ENCODE measurements at places on chromosomes 6 and 20. TPM values are rescaled to one million over a fixed set of nuclear protein-coding genes. Genes with fewer than 3 reads are reported as not detected.

SMLR1 gene
- not detected for total RNA-seq

- DNase-seq: peak; percentile 19
Measured at GRCh38 chr6:79762370-79762769, 131.2 kb downstream of the SH3BGRL2 start.

NMBR gene
- not detected for total RNA-seq

GRCh38 chr6:81826784-81827183, 74.3 kb upstream of the TENT5A start:
- DNase-seq: no peak

CAP2 gene
- total RNA-seq: 4.8 TPM

- DNase-seq: no peak
Measured at GRCh38 chr20:8401556-8401955, 269.5 kb downstream of the PLCB1 start.

KCNK16 gene
- not detected for total RNA-seq

OVOL2 gene
- total RNA-seq: not detected

GRCh38 chr6:157392927-157393668, 12.1 kb downstream of the ZDHHC14 start:
- DNase-seq: no peak

GRCh38 chr6:41039060-41039998, at the start of gene UNC5CL:
UNC5CL (minus strand) TSS chr6:41039221; CDS start chr6:41035074, 4,147 bp downstream.
- DNase-seq: peak; percentile 54

DNA sequence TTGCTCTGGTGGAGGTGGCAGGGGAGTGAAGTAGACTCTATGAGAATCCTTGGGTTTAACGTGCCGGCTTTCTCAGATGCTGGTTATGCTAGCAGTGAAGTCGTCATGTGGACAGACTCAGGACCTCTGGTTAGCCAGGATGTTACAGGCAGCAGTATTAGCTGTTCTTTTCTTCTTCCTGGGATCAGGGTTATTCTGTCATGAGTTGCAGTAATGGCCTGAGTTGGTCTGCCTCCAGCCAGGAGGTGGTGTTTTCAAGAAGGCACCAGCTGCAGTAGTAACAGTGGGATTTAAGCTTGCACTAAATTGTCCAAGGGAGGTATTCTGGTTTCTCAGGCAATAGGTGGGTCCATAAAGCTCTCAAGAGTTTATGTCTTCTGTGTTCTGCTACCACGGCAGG, 56.7 kb downstream of the HDDC2 start:
- no peak for DNase-seq

DNA sequence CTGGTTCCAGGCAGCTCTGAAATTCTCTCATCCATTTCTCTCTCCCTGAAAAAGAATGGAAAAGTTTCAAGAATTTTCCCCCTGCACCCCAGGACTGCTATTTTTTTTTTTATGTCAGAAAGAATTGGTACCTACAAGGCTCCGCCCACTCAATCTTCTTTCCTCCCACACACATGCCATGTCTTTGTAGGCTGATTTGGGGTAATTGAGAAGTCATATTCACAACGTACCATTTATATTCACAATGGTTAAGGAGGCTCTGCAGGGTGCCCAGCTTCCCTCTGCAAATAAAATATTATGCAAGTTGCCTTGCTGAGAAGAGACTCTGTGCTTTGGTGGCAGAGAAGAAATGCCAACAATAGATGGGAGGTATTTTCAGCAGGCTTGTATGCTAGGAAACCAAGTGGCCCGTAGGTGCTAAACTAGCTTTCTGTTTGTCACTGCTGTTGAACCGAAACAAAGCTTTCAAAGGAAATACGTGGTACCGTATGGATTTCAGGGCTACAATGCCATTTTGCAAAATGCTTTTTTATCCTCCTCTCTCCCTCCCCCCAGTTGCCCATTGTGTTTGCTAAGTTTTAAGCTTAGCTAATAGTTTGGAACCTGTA, 150.0 kb downstream of the PHACTR1 start:
- no peak for DNase-seq

ID1 gene
- total RNA-seq: 780 TPM

DNA sequence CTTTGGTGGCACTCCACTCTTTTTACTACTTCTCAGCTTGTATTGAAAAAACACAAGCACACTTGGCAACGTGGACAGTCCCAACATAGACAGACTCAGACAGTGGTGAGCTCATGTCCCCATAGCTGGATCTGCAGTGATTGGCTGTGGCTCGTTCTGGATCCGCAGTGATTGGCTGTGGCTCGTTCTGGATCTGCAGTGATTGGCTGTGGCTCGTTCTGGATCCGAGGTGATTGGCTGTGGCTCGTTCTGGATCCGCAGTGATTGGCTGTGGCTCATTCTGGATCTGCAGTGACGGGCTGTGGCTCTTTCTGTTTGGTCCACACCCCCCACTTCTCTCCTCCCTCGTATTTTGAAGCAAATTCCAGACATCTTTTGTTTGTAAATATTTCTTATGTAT, 28.0 kb downstream of the OSBPL2 start:
- no peak for DNase-seq

GRCh38 chr20:6238421-6238820, 115.6 kb upstream of the FERMT1 start:
- no peak for DNase-seq

DNA sequence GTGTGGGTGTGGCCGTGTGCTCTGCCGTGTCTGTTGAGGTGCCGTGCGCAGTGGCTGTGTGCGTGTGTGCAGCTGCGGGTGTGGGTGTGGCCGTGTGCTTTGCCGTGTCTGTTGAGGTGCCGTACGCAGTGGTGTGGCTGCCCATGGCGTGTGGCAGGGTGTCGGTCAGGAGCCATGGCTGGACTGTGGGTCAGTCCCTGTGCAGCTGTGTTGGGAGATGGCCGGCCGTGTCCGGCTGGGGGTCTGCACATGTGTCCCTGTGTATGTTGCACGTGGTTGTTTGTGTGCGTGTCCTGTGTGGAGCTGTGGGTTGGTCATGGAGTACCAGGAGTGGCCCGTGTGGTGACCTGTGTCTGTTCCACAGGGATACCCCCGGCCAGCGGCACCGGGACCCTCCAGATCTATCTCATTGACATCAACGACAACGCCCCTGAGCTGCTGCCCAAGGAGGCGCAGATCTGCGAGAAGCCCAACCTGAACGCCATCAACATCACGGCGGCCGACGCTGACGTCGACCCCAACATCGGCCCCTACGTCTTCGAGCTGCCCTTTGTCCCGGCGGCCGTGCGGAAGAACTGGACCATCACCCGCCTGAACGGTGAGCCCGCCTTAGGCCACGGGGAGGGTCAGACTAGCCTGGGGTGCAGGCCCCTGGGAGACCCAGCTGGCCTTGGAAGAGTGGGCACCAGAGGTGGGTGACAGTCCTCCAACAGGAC, 137.7 kb downstream of the TAF4 start:
- DNase-seq: no peak

LRRC73 gene
- total RNA-seq: 1.6 TPM

SLC17A2 gene
- not detected for total RNA-seq

SNX14 gene
- total RNA-seq: 72.4 TPM

KCNS1 gene
- 0.11 TPM for total RNA-seq

SAMD3 gene
- total RNA-seq: 0.32 TPM

FOXS1 gene
- total RNA-seq: not detected

GRCh38 chr6:14863902-14864850, 381.7 kb upstream of the JARID2 start:
- DNase-seq: no peak

- DNase-seq: no peak
Measured at GRCh38 chr6:44789806-44790205, 402.3 kb downstream of the CDC5L start.

CFB gene
- total RNA-seq: 7.3 TPM

DNA sequence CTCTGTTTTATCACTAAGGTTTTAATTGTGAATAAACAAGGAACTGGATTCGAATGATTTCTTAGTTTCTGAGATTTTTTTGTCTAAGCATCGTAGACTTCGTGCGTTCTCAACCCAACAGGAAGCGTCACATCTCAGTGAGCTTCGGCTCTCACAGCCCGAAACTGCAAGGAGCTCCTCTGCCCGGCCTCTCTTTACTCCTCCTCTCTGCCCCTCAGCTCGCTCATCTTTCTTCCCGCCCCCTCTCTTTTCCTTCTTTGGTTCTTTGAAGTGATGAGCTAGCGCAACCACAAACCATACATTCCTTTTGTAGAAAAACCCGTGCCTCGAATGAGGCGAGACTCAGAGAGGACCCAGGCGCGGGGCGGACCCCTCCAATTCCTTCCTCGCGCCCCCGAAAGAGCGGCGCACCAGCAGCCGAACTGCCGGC, 480 bp upstream of the NT5E start:
- DNase-seq: peak; percentile 86

VGLL2 gene
- not detected for total RNA-seq

GRCh38 chr6:162688751-162689345, 38.7 kb downstream of the PRKN start:
- DNase-seq: no peak

GRCh38 chr6:136784910-136785746, 7.1 kb downstream of the MAP3K5 start:
- no peak for DNase-seq

UST gene
- total RNA-seq: 23.3 TPM

GRCh38 chr6:39669973-39670342, 55.2 kb downstream of the KIF6 start:
- no peak for DNase-seq

GRCh38 chr6:143457563-143458359, 7.2 kb downstream of the PEX3 start:
- DNase-seq: peak; percentile 41

DNA sequence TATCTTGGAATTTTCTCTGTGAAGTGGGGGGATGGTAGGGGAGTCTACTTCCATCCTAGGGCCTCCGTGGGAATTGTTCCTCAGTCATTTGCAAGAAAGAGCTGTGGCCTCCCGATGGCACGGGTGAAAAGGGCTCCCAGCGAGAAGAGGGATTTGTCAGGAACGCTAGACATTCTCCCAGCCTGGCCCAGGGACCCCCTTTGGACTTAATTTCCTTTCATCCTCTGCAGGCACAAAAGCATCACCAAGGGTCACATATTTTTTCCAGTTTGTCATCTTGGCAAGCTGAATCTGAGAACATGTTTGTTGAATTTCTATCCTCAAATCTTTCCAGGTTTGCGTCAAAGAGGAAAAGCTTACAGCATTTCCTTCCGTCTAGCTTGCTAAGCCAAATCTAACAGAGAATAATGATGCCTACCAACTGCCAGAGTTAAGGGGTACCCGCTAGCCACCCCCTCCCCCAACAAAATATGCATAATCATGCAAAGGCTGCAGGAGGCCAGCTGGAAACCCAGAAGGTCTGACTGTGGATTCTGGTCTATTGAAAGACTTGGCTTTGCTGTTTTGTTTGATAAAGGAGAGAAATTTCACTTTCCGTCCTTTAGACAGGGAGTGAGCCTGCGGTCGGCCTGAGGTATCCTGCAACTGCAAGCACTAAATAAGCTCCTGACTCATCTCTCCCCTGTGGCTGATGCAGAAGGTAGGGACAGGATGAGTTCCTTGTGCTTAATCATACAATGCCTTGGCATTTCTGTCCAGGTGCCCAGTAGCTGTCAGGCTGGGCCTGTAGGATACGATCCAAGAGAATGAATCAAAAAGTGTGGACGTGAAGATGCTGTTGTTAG, 23.1 kb downstream of the PSMG4 start:
- peak; percentile 95 for DNase-seq

- peak; percentile 39 for DNase-seq
Measured at GRCh38 chr20:24950836-24951525, 1.9 kb downstream of the CST7 start.

- DNase-seq: no peak
Measured at GRCh38 chr6:138576313-138576712, 77.0 kb upstream of the NHSL1 start.

- DNase-seq: peak; percentile 86
Measured at GRCh38 chr6:56752009-56752408, 109.3 kb upstream of the DST start.

GRCh38 chr20:20396794-20397193, 28.9 kb downstream of the INSM1 start:
- no peak for DNase-seq

Data from GM23248 (cell line).